Astrocyte of the spinal cord (primary cell): ENCODE measurements at places on chromosomes 2 and 18.

- no peak for DNase-seq
Observed at GRCh38 chr2:69600425-69600824, 43.1 kb downstream of the AAK1 start.

DNA sequence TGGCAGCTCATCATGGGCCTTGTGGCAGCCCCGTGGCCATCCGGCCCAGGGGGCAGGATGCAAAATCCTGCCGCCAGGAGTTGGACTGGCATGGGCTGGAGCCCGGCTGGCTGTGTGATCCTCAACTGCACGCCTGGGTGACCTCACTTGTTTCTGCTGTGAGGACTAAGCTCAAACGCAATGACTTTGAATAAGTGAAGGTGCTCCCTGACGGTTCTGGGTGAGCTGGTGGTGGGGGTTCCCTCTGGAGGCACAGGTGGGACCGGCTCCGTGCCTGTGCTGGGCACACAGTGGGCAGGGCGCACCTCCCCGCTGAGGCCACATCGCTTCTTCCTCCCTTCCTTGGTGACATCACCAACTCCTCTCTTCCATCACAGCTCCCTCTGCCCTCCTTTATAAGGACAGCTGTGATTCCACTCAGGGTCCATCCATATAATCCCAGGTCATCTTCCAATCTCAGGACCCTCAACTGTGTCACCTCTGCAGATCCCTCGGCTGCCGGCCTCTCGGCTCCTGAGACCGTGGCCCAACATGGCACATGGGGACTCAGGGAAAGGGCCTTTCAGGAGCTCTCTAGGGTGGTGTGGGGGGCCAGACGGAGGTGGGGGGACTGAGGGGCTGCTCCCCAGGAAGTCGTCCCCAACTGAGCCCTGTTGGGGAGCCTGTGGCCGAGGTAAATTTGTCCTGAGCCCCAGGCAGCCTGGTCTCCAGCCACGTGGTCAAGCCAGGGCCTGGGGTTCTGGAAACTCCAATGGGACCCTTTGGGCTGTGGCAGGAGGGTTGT is 75.5 kb upstream of the ODC1 start:
- no peak for DNase-seq

- no peak for DNase-seq
Observed at GRCh38 chr18:22238036-22238435, 68.6 kb downstream of the GATA6 start.

DNA sequence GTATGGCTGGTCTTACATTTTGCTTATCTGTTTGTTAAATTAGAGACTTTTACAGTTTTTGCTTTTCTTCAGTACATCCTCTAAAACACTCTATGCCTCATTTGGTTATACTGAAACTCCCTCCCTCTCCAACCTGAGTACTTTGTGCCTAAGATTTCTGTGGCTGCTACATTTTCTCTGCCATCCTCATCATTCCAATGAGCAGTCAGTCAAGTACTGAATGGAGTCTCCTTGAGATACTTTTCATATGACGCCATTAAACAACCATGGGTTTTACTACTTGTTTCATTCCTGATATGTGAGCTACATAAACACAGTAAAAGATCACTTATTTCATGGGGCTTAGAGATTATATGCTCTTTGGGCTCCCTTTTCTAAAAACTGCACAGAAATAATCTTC is 196.7 kb upstream of the EPC2 start:
- DNase-seq, result no peak

DNA sequence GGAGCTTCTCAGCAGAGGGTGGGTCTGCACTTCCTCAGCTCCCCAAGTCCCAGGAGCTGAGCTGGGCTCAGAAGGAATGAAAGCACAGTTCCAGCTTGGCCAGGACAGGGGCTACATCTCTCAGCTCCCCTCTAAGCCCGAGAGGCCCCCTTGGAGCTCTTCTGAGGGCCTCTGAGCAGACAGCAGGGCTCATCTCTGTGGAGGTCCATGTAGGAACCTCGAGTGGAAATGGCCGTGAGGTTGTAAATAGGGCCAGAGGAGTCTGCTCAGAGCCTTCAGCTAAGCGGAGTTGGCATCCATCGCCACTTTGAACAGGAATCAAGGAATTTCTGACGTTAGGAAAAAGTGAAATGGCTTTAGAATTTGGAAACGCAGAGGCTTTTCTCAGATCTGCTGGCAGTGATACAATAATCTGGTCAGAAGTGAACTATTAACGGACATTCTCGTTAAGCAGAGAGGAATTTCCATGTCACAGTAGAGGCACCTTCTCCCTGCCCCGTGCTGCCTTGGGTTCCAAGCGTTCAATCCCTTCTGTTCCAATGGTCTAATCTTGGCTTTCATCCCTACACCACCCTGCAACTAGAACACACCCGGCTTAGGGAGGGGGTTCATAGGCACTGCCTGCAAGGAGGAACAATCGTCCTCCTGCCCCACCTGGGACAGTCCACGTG is 213.9 kb downstream of the NDUFA10 start:
- DNase-seq, result no peak

- DNase-seq, result peak; percentile 92
Observed at GRCh38 chr2:196233021-196233804, 61.8 kb upstream of the STK17B start.

GRCh38 chr18:26504831-26505230 is 43.5 kb downstream of the KCTD1 start:
- no peak for DNase-seq

GRCh38 chr2:205563646-205564045 is 118.7 kb upstream of the NRP2 start:
- no peak for DNase-seq

GRCh38 chr2:27489118-27489497 is 435 bp downstream of the IFT172 start:
- no peak for DNase-seq

- DNase-seq, result no peak
Observed at GRCh38 chr18:10743766-10744165, 217.9 kb downstream of the NAPG start.

DNA sequence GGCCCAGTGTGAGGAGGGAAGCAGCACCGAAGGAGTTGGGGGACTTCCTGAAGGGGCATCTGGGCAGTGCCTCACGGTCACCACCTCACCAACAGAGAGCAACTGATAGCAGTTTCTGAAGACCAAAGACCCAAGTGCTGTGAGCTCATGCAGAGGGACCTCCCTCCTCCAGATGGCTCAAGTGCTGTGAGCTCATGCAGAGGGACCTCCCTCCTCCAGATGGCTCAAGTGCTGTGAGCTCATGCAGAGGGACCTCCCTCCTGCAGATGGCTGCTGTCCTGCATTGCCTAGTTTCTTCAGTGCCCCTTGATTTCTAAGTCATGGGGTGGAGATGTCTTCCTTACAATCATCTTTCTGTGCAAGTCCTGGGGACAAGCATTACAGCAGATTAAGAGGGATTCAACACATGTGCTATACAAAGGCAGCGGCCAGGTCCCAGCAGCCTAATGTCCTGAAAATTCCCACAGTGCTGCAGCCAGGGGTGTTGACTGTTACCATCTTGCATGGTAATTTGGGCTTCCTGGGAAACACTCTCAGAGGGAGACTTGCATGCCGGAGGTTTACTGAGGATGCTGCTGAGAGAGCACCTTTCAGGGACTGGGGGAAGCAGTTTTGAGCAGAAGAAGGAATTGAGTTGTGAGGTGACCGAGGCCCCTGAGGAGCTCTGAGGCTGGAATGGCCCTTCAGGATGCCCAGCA is 409.3 kb downstream of the GALR1 start:
- no peak for DNase-seq

GRCh38 chr18:22268641-22269128 is 99.3 kb downstream of the GATA6 start:
- no peak for DNase-seq
